ENCODE measurements at places on chromosomes 6 and 20.

- DNase-seq = no peak
These were observed 970 bp upstream of the CABLES2 start for GRCh38 chr20:62408055-62408454.

GRCh38 chr20:51767867-51768758, at the start of gene ATP9A:
Gene ATP9A (minus strand): TSS chr20:51768390. CDS start chr20:51768369, 21 bp downstream.
- no peak for DNase-seq

GRCh38 chr20:38665506-38666285, 58.6 kb upstream of the SLC32A1 start:
- no peak for DNase-seq

DNA sequence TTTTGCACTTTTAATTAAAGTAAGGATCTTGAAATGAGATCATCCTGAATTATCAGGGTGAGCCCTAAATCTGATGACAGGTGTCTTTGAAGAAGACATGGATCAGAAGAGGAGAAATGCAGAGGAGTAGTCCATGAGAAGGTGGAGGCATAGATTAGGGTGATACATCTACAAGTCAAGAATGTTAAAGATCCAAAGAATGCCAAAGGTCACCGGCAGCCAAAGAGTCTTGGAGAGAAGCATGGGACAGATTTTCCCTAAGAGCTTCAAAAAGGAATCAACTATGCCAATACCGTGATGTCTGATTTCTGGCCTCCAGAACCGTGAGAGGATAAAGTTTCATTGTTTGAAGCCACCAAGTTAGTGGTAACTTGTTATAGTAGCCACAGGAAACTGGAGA, 59.0 kb upstream of the THEMIS start:
- no peak for DNase-seq

GRCh38 chr6:34374069-34374468, 18.4 kb downstream of the NUDT3 start:
- DNase-seq = no peak

DNA sequence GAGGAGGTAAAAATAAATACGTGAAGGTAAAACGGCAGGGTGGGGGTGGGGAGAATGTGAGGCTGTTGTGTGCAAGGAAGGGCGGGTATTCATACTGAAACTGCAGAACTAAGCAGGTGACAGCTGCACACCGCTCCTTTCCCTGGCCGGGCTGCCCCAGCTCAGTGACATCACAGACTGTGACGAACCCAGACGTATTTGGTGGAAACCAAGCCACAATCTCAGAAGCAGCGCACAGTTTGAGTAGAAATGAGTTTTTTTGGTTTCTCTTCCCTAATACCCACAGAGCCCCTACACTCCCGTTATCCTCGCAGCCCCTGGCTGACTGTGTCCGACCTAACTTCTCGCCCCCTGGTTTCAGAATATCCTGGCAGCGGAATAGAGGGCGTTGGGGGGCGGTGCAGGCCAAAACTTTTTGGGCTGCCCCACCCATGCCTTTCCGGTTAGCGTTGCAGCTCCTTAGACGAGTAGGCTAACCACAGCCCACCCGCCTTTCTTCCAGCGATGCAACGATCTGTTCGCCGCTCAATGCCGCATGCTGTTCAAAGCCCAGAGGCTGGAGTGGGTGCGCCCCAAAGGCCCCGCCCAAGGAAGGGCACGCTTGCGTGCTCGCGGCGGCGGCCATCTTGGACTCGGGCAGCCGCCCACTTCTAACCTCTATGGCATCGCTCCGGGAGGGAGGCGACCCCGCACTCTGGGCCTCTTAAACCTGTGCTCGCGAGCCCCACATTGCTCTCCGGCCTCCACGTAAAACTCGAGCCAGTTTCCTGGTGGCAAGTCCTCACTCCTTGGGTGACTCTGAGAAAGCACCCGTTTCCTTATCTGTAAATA, 9.1 kb downstream of the BAK1 start:
- DNase-seq = peak; percentile 89

GRCh38 chr20:35715652-35716051, 16.4 kb downstream of the ROMO1 start:
- no peak for DNase-seq

GRCh38 chr6:167079853-167080297, 43.0 kb upstream of the CCR6 start:
- DNase-seq = peak; percentile 65
